ENCODE measurements at places on chromosomes 1 and 21.

DNA sequence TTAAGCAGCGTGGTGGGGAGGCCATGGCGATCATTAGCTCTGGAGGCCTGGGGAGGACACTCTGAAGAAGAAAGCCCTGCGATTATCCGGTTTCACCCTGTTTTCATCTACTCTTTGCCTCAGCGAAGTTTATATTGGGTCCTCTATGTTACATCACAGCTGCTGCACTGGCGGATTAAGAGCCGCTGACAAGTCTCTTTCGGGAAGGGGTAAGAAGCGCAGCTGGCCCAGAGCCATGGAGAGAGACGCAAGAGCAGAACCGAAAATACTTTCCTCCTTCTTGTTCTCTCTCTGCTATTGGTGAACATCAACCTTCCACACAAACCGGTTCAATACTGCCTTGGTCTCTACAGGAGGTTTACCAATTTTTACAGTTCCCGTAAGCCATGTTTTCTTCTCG is 291.5 kb downstream of the FAM72C start:
- DNase-seq, result no peak

DNA sequence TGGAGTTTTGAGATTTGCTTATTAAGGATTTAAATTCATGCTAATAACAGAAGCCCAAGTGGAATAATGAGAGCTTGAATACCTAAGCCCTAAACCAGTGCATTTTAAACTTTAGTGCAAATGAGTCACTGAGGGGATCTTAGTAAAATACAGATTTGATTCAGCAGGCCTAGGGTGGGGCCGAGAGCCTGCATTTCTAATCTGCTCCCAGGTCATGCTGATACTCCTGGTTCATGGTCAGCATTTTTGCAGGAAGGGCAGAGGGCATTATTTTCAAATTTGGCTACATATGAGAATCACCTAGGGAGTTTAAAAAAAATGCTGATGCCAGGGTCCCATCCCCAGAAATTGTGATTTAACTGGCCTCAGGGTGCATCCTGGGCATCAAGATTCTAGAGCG is 39.3 kb downstream of the DNTTIP2 start:
- DNase-seq, result no peak

DNA sequence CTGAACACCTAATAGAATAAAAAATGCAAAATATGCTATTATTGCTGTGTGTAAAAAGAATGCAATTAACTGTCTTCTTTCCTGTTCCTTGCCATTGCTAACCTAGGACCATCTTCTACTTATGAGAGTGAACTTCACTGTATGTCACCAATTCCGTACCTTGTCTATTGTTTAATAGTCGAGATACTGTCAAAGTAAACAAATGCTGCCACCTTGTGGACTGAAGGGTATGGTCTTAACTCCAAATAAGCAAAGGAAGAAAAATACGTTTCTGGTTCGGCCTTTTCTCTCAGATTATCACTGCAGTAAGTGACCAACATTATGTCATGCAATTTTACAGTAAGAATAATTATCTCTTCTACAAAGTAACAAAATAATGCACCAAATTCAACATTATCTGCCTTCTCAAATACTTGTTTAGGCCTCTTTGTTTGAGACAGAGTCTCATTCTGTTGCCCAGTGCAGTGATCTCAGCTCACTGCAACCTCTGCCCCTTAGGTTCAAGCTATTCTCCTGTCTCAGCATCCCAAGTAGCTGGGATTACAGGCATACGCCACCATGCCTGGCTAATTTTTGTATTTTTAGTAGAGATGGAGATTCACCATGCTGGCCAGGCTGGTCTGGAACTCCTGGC is 133.4 kb downstream of the COP1 start:
- peak; percentile 67 for DNase-seq

DNA sequence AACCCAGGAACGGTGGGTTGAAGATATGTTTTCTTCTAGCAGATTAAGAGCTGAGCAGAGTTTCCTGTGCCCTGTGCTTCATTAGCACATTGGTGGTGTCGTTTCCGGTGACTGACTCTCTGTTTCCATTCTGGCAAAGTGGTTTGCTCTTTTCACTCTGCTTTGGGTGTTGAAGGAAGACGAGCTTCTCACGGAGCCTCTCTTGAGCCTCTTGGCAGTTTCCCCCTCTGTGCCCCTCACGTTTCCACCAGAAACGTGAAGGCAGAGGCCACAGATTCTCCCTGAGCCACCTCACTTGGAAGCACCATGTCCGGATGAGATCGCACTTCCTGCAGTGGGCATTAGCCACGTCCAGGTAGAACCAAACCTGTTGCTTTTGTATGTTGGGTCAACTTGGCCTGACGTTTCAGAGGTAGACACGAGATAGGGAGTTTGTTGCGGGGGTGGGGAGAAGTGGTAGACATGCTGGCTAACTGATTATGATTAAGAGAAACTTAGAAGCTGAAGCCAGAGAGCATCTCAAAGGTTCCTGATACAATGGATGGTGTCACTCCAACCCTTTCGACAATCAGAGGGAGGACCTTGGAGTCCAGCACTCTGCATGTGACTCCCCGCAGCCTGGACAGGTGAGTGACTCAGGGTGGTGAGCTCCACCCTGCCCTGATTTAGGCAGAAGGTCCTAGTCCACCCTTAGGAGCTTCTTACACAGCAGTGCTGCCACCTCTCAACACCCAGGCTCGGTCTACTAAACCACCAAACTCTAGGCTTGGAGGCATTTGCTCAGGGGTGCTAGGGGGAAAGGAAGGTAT is at the start of gene LAX1:
TSS of gene LAX1 (plus strand) at position 155 of the 809 bp plus-strand sequence. CDS start at position 538, 383 bp downstream.
- no peak for DNase-seq

DNA sequence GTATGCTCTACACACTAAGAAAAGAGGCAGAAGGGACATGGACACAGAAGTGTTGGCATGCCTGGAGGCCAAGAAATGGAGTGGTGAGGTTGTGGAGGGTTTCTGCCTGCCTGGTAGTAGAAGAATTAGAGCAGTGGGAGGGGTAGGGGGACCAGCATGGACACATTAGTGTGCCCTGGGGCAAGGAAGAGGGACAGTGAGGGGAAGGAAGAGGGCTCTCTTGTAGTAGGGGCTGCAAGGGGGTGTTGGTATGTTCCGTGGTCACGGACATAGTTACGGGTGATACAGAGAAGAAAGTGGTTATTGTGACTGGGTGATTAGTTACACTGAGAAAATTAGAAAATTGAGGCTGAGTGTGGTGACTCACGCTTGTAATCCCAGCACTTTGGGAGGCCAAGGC is 23.3 kb downstream of the LEMD1 start:
- DNase-seq, result no peak

- DNase-seq, result no peak
These were observed 52.6 kb upstream of the EPS8L3 start for GRCh38 chr1:109816175-109816811.

DNA sequence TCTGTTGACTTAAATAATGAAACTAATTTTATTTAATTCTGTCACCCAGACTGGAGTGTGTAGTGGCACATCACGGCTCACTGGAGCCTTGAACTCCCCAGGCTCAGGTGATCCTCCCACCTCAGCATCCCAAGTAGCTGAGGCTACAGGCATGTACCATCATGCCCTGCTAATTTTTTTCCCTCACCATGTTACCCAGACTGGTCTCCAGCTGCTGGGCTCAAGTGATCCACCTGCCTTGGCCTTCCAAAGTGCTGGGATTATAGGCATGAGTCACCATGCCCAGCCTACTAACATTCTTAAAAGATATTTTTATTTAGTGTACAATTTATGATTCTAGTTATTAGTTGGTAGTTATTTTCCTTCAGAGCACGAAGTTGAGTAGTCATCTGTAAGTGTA is 49.5 kb downstream of the NRDC start:
- DNase-seq, result no peak

DNA sequence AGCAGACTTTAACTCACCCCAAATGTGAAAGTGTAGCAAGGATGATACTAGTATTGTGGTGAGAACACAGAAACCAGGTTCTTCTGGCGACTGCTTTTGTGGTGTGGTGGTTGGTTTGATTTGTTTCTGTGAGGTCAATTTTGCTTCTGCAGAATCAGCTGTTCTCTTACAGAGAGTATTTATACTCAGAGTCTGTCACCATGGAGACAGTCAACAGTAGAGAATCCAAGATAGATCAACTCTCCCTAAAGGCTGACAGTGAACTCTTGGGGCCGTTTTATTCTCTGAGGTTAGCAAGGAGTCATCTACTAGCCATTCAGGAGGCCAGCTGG is at the start of gene CFAP107:
TSS of gene CFAP107 (plus strand) at position 209 of the 332 bp plus-strand sequence. CDS start 231 bp downstream, outside the sequence.
- no peak for DNase-seq

DNA sequence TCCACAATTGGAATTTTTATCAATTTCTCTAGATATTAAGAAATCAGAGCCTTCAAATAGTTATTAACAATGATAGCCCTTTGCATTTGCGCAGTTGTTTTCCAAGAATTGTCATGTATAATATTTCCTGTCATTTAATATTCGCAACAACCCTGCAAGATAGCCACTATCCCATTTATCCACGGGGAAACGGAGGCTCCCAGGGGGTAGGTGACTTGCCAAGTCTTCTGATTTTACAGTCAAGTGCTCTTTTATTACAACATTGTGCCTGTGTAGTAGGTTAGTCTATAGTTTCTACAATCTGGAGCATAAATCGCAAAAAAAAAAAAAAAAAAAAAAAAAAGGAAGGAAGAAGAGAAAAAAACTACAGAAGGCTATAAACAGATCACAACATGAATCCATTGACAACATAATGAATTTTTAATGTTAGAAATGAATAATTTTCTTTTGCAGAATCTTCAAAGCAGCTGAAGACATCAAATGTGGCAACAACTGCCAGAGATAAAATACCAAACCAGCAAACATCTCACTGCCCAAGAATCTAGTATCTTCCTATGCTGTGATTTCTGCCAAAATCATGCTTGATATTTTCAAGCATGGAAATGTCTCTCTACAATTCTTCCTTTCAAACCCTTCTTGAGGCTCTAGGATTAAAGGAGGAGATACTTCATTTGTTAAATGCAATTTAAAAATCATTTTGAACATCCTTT is 125.5 kb downstream of the PTPN14 start:
- DNase-seq, result no peak

DNA sequence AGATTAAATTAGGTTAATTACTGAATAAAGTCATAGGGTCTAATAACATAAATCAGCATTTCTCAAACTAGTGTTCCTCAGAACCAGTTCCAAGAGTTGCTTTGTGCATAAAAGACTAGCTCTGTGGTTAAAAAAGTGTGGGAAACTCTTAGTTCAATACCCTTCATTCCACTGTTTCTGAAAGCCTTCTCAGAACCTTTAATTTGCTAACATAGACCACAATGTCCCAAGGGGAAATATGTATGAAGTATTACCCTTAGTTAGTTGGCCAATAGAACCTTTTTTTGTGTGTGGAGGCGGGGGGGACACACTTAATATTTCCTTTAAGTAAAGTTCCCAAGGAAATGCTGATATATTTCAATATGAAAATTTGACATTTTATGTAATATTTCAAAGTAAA is 20.4 kb downstream of the ODF2L start:
- no peak for DNase-seq

GRCh38 chr1:203625628-203626019 is 1.0 kb upstream of the ATP2B4 start:
- peak; percentile 86 for DNase-seq

GRCh38 chr1:191669629-191670028 is 488.6 kb upstream of the RGS18 start:
- no peak for DNase-seq

GRCh38 chr1:161439280-161440232 is 65.7 kb upstream of the FCGR2A start:
- no peak for DNase-seq

GRCh38 chr1:172224871-172225270 is 195.6 kb upstream of the C1orf105 start:
- no peak for DNase-seq

- no peak for DNase-seq
These were observed 36.7 kb upstream of the KCNK2 start for GRCh38 chr1:215045698-215046308.

DNA sequence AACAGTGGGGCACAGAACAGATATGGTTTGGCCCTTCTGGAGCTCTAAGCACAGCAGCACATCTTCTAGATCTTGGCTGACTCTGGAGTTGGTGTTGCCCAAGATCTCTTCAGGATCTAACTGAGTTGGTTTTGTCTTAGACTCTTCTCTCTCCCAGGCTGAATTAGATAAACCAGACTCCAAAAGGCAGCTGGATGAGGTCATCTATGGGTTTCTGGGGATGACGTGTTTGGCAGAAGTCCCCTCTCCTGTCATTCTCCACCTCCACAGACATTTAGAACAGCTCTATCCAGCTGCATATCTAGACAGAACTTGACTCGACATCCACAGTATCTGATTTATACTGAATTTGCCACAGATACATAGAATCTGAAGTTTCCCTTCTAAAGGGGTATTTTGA is 75.3 kb downstream of the ST6GALNAC5 start:
- DNase-seq, result no peak

DNA sequence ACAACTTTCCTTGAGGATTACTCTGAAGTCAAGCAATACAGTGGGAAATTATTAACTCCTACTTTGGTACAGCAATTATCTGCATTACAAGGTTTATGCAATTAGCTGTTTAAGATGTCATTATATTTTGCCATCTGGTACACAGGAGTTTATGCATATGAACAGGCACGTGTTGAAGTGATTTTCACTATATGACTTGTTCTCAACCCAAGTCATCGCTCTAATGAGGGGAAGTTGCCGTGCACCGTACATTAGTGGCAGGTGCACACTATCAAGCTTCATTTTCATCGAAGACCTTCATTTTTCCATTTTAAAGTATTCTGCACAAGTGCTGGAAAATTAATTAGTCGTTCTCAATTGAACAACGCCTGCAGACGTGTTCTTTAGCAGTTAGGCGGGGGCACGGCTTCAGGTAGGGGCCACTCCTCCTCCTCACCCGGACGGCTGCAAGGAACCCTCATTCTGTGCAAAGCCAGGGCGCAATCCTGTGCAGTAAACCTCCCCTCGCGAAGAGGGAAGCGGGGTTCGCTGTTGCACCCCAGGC is 39.8 kb upstream of the NFIA start:
- DNase-seq, result peak; percentile 47

GRCh38 chr1:187067160-187067559 is 238.4 kb downstream of the PLA2G4A start:
- DNase-seq, result peak; percentile 17

DNA sequence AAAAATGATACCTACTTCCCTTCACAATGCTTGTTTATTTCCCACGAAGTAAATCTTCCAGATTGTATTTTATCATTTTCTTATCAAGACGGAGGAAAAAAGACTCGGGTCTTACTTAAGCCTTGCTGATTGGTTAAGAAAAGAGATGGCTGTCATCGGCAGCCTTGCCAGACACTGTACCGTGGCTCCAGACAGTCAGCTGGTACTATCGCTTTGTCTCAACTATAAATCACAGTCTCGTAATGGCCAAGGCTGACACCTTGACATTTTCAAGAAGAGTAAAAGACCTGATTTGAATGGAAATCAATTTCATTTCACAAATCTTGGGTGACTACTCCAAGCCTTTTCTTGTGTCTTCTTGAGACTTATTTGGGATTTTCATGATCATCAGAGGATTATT is 868.0 kb downstream of the USP25 start:
- DNase-seq, result no peak

- no peak for DNase-seq
These were observed 47.6 kb downstream of the APP start for GRCh38 chr21:26123012-26123411.

- no peak for DNase-seq
These were observed 1583.8 kb downstream of the NCAM2 start for GRCh38 chr21:22582026-22582425.
